ENCODE measurements at places on chromosomes 1 and 21.

GRCh38 chr1:91980663-91981062 is 31.5 kb downstream of the BRDT start:
- H3K27ac ChIP-seq, result no peak overlapping the region
- H3K36me3 ChIP-seq, result no peaks in the 10 kb centered on the region
- no peak overlapping the region for H3K4me3 ChIP-seq
- no peak for ATAC-seq
- no peaks in the 10 kb centered on the region for H3K27me3 ChIP-seq

DNA sequence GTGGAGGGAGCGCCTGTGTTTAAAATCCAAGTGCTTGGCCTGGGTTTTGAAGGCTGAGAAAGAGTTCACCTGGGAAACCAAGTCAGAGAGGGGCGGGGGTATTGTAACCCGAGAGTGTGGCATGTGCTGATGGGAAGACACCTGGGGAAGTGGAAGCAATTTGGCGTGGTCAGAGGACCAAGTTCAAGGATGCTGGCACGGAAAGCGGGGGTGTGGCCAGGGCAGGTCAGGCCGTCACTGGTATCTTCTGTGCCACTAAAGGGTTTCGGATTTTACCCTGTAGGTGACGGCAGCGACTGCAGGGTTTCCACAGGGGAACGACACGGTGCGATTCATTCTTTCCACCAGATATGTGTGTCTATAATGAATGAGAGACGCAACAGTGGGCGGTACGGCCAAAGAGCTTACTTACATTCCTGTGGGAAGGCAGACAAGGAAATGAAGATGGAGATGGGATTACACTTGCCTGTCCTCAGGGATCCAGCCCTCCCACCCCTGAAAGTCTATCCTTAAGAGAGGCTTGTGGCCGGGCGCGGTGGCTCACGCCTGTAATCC is 31.3 kb downstream of the CA6 start:
- H3K27ac ChIP-seq, result no peak overlapping the region
- no peak for ATAC-seq
- H3K27me3 ChIP-seq, result no peaks in the 10 kb centered on the region
- H3K4me3 ChIP-seq, result no peak overlapping the region
- H3K4me1 ChIP-seq, result no peaks in the 10 kb centered on the region
- H3K36me3 ChIP-seq, result no peaks in the 10 kb centered on the region

DNA sequence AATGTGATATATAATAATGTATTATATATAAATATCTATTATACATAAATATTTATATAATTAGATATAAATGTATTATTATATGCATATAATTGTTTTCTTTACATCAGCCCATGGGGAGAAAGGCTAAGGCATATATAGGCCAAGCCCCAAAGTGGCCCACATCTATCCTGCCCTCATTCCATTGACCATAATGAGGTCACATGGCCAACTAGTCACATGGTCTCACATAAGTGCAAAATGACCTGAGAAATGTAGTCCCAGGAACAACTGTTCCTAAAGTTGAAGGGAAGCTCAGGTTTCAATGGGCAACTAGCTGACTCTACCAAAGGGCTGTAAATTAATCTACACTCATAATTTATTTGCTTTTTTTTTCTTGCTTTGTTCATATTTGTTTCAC is 14.5 kb upstream of the CCDC185 start:
- no peaks in the 10 kb centered on the region for H3K36me3 ChIP-seq
- peaks cover 3% of the 10 kb centered on the region for H3K27me3 ChIP-seq
- H3K4me1 ChIP-seq, result no peaks in the 10 kb centered on the region
- H3K27ac ChIP-seq, result no peak overlapping the region

DNA sequence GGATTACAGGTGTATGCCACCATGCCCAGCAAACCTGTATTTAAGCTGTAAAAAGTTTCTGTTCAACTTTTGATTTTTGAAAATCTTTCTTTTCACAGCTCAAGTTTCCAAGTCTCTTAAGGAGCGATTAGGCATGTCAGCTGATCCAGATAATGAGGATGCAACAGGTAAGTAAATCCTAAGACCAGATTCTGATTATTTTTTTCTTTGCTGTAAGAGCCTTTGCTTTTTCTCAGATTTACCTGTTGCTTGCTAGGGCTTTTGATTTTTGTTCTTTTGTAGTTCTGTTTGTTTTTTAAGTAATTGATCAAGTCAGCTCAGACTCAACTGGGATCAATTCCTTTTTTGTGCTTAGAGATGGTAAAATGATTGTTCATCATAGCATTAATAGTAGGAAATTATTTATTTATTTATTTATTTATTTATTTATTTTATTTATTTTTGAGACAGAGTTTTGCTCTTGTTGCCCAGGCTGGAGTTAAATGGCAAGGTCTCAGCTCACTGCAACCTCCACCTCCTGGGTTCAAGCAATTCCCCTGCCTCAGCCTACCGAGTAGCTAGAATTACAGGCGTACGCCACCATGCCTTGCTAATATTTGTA is 21.1 kb upstream of the SNRPE start:
- H3K4me3 ChIP-seq, result no peak overlapping the region
- H3K27ac ChIP-seq, result no peak overlapping the region
- no peak for ATAC-seq
- no peaks in the 10 kb centered on the region for H3K27me3 ChIP-seq

GRCh38 chr1:203807196-203807595 is 11.8 kb downstream of the ZBED6 start:
- no peak overlapping the region for H3K4me3 ChIP-seq
- H3K4me1 ChIP-seq, result peaks cover 14% of the 10 kb centered on the region
- H3K27ac ChIP-seq, result no peak overlapping the region
- no peak for ATAC-seq
- H3K36me3 ChIP-seq, result peaks cover 99% of the 10 kb centered on the region

DNA sequence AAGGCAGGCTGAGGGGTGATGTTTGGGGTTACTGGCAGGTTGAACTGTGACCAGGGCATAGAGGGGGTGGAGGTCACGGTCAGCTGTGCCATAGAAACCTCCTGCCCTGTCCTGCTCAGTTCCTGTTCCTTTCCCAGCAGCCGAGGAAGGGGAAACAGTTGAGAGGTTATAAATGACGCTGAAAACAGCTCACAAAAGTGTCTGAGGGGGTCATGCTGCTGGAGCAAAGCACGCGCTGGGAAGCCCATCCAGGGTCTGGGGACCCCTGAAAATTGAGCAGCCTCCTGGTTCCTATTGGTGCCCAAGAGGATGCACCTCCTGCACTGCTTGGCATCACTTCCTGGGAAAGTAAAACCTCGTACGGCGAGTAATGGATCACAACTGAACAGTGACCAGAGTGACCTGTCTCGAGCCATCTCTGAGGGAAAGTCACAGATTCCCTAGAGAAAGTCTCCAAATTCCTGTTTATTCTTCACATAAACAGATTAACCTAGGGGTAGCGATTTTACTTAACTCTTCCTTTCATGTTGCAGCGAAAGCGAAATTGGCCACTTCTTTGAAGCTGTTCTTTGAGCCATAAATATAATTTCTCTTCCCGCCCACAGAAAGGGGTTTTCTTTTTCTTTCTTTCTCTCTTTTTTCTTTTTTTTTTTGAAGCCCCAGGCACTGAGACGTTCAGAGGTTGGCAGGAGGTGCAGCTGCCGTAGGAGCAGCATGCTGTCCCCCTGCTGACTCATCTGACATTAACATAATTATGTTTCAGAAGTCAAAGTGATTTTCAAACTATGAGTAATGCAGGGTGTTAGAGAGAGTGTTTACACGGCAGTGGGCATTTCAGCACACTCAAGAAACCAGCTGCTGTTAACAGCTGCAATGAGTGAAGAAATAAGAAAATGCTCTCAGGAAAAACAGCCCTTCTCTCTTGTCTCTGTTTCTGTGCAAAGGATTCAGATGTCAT is 41.8 kb upstream of the ATF3 start:
- ATAC-seq, result peak; percentile 99
- peaks cover 4% of the 10 kb centered on the region for H3K27me3 ChIP-seq
- H3K4me3 ChIP-seq, result peak overlapping the region; percentile 72
- peaks cover 6% of the 10 kb centered on the region for H3K36me3 ChIP-seq
- peak overlapping the region; percentile 82 for H3K27ac ChIP-seq
- H3K4me1 ChIP-seq, result peaks cover 22% of the 10 kb centered on the region

- H3K27ac ChIP-seq, result no peak overlapping the region
- no peaks in the 10 kb centered on the region for H3K27me3 ChIP-seq
- no peaks in the 10 kb centered on the region for H3K4me1 ChIP-seq
- peak; percentile 37 for ATAC-seq
Measured at GRCh38 chr1:198978523-198978922, 339.7 kb downstream of the PTPRC start.

GRCh38 chr1:56031001-56031400 is 548.4 kb downstream of the PLPP3 start:
- no peak for ATAC-seq
- H3K36me3 ChIP-seq, result no peaks in the 10 kb centered on the region

DNA sequence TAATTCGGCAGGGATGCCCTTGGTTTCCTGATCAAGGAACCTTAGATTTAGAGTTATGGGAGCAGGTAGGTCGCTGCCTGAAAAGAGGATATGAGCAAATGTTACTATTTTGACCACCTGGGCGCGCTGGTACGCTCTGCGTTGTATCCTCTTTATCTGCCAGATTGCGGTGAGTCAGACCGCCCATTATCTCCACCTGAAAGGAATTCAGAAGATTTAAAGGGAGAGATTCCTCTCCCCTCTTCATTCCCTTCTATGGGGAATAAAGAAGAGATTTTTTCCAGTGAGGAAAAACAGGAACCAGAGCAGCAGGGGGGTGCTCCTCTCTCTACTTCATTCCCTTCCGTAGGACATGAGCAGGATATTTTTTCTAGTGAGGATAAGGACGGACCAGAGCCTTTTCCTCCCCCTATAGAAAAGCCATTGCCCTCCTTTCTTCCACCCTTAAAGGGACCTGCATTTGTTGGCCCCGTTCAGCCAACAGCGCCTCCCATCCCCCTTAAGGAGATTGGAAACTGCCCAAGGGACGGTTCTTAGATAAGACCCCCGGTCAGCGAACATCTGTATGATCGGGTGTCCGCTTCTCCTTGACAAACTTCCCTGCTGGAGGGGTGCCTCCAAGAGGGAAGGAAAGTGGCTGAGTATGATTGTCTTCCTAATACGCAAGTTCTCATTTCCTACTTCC is 34.1 kb downstream of the CLCA1 start:
- no peaks in the 10 kb centered on the region for H3K36me3 ChIP-seq
- no peak overlapping the region for H3K27ac ChIP-seq
- peak; percentile 48 for ATAC-seq
- peaks cover 4% of the 10 kb centered on the region for H3K4me1 ChIP-seq
- peaks cover 4% of the 10 kb centered on the region for H3K27me3 ChIP-seq

GRCh38 chr1:117295001-117295400 is 72.2 kb upstream of the MAN1A2 start:
- no peak overlapping the region for H3K4me3 ChIP-seq
- no peaks in the 10 kb centered on the region for H3K27me3 ChIP-seq
- no peaks in the 10 kb centered on the region for H3K36me3 ChIP-seq
- ATAC-seq, result no peak
- no peak overlapping the region for H3K27ac ChIP-seq

- peak; percentile 5 for ATAC-seq
- no peaks in the 10 kb centered on the region for H3K27me3 ChIP-seq
- H3K27ac ChIP-seq, result peak overlapping the region; percentile 97
- H3K4me3 ChIP-seq, result peak overlapping the region; percentile 94
- H3K36me3 ChIP-seq, result peaks cover 40% of the 10 kb centered on the region
Measured at GRCh38 chr1:93079685-93080141, 630 bp downstream of the MTF2 start.

GRCh38 chr1:210291786-210292230 is 36.9 kb upstream of the HHAT start:
- H3K27me3 ChIP-seq, result peaks cover 50% of the 10 kb centered on the region
- H3K27ac ChIP-seq, result no peak overlapping the region
- H3K4me1 ChIP-seq, result no peaks in the 10 kb centered on the region
- H3K4me3 ChIP-seq, result no peak overlapping the region
- no peaks in the 10 kb centered on the region for H3K36me3 ChIP-seq

GRCh38 chr21:27250366-27250765 is 283.5 kb upstream of the ADAMTS5 start:
- H3K4me1 ChIP-seq, result no peaks in the 10 kb centered on the region
- no peaks in the 10 kb centered on the region for H3K27me3 ChIP-seq
- no peaks in the 10 kb centered on the region for H3K36me3 ChIP-seq
- ATAC-seq, result no peak
- no peak overlapping the region for H3K4me3 ChIP-seq

- no peaks in the 10 kb centered on the region for H3K27me3 ChIP-seq
- H3K4me3 ChIP-seq, result peak overlapping the region; percentile 97
- peak; percentile 86 for ATAC-seq
- H3K27ac ChIP-seq, result peak overlapping the region; percentile 98
Measured at GRCh38 chr1:92577261-92577895, 90.7 kb upstream of the GFI1 start.

DNA sequence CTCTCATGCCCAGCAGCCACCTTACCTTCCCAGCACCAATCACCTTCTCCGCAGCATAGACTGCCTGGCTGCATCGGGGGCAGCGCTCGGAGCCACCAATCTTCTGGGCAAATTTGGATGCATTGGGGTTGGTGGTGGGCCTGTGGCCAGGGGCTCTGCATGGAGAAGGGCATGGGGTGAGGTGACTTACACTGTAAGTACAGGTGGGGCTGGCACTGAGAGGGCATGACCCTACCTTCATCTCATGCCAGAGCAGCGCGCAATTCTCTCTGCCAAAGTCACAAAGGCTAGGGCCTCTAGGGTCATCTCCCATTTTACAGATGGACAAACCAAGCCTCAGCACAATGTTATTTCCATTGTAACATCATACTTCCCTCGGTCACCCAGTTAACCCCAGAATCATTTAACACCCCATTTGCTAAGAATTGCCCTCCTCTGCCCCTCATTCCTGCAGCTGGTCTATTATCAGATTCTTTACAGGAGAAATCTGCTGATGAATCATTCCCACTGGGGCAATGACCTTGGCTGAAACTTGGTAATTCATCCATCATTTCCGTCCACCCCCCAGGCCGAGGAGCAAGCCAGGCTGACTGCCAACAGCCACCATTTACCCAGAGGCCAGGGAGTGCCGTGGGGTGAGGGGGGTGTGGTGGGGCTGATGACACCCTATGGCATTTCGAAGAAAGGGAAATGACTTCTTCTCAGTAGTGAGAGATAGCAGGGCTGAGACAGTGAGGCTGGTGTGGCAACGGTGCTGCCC is 17.9 kb downstream of the CSRP1 start:
- no peak overlapping the region for H3K4me3 ChIP-seq
- H3K36me3 ChIP-seq, result peaks cover 36% of the 10 kb centered on the region
- H3K4me1 ChIP-seq, result no peaks in the 10 kb centered on the region
- no peak for ATAC-seq
- peak overlapping the region; percentile 16 for H3K27ac ChIP-seq
- no peaks in the 10 kb centered on the region for H3K27me3 ChIP-seq

- H3K4me1 ChIP-seq, result peaks cover 19% of the 10 kb centered on the region
- ATAC-seq, result peak; percentile 70
- peaks cover 100% of the 10 kb centered on the region for H3K36me3 ChIP-seq
Measured at GRCh38 chr1:154241703-154242351, 21.1 kb downstream of the UBAP2L start.

GRCh38 chr1:47678464-47678980 is 240.7 kb downstream of the FOXD2 start:
- ATAC-seq, result no peak
- no peaks in the 10 kb centered on the region for H3K36me3 ChIP-seq
- no peaks in the 10 kb centered on the region for H3K4me1 ChIP-seq
- H3K27ac ChIP-seq, result no peak overlapping the region

DNA sequence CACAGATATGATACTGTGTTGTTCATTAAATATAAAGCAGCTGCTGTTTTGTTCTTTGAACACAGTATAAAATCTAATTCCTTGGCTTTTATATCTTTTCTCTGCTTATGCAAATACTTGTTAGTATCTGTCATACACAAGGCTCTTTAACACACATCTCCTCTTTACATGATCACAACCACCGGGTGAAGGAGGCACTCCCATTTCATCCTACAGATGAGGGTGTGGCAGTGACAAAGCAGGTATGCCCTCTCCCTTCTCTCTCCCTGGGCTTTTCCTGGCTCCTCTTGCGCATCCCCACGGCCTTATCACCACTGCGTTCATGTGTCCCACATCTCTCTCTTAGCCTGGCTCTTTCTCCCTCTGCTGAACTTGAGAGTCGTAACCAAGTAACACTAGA is 38.2 kb downstream of the JUN start:
- H3K4me3 ChIP-seq, result no peak overlapping the region
- no peaks in the 10 kb centered on the region for H3K36me3 ChIP-seq
- peaks cover 21% of the 10 kb centered on the region for H3K27me3 ChIP-seq
- no peaks in the 10 kb centered on the region for H3K4me1 ChIP-seq
- no peak overlapping the region for H3K27ac ChIP-seq
